ENCODE measurements at places on chromosomes 16 and 17.

DNA sequence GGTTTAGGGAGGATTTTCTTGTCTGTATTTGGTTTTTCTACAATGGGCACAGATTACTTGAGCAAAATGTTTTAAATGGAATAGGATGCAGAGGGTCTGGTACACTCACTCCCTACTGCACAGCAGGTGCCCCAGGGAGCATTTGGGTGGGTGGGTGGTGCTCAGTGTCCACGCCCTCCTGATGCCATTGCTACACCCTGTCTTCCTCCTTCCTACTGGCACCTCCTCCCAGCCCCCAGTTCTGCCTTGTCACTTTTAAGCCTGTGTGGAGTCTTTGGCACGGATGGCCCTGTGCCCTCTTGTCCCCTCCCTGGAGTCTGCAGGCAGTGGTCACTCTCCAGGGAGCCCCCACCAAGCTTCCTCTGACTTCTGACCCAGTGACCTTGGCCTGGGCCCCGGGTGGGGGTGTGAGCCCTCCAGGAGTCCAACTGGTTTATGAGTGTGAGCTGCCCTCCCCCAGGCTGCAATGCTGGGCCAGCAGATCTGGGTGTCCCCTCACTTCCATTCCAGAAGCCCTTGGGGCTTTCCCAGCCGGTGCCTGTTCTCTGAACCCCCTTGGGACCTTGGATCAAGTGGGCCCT lies 15.5 kb downstream of the LLGL2 start:
- DNase-seq: no peak

GRCh38 chr16:83713597-83713996 lies 94.2 kb upstream of the HSBP1 start:
- DNase-seq: no peak

- DNase-seq: no peak
Measured at GRCh38 chr16:53849994-53850393, 146.0 kb downstream of the FTO start.

GRCh38 chr16:17303101-17303500 lies 167.7 kb downstream of the XYLT1 start:
- no peak for DNase-seq

GRCh38 chr16:22901563-22901962 lies 87.6 kb downstream of the HS3ST2 start:
- no peak for DNase-seq

- DNase-seq: no peak
Measured at GRCh38 chr17:8593276-8593675, 37.2 kb downstream of the MYH10 start.

DNA sequence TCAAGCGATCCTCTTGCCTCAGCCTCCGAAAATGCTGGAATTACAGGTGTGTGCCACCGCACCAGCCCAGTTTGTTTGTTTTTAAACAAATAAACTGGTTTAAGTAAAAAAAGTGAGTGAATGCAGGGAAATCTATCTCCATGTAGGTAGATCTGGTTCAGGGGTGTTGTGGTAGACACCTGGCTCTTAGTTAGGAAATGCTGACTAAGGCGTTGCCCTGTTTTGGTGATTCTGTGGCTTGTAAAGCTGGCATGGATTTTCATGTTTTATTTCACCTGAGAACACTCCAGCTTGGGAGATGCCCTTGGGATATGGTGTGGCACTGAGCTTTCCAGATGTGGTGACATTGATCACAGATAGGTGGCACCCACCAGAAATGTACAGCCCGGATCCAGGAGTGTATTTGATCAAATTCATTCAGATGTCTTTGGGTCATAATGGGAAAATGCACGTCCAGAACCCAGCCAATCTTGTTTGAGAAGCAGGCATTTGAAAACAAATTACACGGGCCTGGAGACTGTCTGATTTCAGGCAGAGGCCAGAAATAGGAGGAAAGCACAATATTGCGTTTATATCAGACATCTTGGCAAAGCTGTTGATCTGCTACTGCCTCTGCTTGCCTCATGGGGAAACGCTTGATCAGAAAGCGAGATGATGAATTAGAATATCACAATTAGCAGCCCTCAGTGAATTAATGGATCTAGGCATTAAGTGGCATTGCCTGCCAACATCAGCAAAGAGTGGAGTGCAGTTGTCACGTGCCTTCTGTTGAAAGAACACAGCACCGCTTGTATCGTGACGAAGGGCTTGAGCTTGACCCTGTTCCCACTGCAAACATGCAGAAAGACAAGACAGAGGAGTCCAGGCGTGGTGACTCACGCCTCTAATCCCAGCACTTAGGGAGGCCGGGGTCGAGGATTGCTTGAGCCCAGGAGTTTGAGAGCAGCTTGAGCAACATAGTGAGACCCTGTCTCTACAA lies 7.3 kb upstream of the IL34 start:
- DNase-seq: no peak

Measured in LoVo (cell line).